ENCODE measurements at places on chromosomes 12 and 14.
A peak's percentile ranks its signal among the peaks of the same experiment; 100 is the strongest.

DNA sequence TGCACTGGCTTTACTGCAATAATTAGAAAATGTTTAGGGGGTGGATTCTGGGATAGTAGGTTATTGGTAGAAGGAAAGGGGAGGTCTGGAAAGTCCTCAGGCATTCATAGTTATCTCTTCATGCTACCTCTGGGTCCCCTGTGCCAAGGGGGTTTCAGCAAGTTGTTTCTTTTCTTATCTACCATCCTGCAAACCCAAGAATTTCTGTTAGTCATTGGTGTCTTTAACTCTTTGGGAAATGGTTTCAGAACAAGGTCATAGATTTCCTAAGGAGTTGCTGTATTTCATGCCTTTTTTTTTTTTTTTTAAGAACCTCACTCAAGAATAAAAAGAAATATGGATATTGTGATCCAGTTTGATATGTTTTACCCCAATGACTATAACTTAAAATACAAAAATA, 63.6 kb downstream of the SLC4A8 start:
- DNase-seq: no peak

DNA sequence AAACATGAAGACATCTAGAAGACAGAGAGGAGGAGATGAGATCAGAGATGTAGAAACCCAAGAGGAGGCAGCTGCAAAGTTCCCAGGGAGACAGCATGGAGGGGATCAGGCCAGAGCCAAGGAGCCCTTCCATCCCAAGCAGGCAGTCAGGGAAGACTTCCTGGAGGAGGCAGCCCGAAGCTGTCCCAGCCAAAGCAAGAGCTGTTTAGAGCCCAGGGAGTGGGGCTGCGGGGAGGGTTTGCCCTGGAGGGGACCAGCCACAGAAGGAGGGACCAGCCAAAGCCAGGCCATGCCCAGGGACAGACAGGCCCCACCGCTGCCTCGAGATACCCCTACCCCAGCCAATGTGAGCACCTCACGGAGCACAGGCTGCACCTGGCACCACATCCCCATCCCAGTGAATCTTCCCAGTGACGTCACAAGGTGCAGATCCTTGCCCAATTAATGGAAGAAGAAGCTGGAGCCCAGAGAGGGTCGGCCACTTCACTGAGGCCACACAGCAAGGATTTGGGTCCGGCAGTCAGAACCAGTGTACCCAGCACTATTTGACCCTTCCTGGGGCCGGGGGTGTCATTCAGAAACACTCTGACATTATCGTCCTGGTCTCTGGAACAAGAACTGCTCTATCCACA, 14.1 kb upstream of the DIO3 start:
- DNase-seq: no peak

- DNase-seq: no peak
Measured at GRCh38 chr12:16281157-16281556, 3.7 kb upstream of the SLC15A5 start.

- DNase-seq: no peak
Measured at GRCh38 chr12:48084066-48084465, 21.8 kb downstream of the SENP1 start.

DNA sequence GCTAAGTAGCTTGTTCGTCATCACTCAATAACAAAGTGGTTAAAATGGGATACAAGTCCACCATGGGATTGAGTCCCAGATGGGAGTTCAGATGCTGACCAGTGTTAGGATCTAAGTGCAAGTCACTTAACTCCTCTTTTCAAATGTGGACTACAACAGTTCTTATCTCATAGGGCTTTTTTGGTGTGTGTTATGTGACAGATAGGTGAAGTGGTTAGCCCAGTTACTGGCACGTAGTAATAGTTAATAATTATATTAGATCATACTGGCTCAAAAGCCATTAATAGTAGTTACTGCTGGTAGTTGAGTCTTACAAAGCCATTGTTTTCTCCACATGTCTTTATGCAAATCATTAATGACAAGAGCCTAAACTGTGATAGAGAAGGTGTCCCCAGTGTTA, 73.2 kb downstream of the RCOR1 start:
- no peak for DNase-seq

DNA sequence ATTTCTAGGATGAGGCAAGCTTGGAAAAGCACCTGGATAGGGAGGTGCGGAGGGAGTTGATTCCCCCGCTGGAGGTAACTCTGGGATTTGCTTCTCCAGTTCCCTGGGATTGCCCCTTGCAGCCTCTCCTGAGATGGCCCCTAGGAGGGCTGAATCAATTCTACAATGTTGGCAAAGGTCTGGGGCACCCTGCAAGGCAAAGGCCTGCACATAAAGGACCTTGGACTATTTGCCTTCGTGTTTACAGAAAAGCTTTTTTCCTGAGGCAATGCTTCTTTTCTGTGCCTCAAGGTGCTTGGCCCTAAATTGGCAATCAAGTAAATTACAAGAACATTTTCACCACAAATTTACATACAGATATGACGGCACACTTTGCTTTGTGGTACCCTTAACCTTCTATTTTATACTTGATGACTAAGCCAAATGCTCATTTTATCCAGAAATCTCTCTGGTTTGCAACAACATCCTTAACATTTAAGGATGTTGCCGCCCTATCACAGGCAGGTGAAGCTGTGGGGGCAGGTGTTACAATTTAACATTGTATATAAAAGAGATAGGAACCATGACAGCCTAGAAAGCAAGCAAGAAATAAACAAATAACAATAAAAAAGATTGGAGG, 40.3 kb downstream of the TIMELESS start:
- DNase-seq: no peak

DNA sequence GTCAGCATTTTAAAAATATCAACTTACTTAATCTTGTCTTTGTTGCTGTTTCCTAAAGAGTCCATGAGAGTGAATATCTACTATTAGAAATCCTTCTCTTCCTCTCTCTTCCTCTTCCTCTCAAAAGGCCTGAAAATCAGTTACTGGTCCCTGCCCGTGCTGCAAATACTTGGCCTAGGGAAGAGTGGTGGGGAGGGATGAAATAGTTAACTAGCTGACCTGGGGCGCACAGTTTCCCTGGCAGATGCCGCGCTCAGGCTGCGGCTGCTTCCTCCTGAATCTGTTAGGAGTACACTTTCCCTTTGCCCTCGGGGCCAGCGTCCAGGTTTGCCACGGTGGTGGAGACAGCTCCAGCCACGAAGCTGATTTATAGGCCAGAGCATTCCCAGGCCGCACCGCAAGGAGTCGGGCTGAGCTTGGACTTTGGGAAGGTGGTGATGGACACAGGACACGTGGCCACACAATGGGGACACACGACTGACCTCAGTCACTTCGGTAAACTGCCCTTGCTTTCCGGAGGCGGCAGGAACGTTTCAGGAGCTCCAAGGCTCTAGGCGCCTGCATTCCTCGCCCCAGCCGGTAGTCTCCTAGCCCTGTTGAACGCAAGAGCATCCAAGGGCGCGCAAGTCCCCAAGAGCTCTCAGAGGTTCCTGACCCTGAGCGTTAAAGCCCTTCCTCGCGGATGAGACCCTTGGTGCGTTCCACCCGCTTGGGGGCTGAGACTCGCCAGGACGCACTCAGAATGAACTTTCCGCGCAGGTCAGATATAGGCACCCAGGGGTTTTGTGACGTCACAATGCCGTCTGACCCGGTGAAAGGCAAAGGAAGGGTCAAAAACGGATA, 7.1 kb upstream of the ASCL1 start:
- no peak for DNase-seq

- DNase-seq: no peak
Measured at GRCh38 chr12:66768293-66768692, 89.4 kb upstream of the GRIP1 start.

DNA sequence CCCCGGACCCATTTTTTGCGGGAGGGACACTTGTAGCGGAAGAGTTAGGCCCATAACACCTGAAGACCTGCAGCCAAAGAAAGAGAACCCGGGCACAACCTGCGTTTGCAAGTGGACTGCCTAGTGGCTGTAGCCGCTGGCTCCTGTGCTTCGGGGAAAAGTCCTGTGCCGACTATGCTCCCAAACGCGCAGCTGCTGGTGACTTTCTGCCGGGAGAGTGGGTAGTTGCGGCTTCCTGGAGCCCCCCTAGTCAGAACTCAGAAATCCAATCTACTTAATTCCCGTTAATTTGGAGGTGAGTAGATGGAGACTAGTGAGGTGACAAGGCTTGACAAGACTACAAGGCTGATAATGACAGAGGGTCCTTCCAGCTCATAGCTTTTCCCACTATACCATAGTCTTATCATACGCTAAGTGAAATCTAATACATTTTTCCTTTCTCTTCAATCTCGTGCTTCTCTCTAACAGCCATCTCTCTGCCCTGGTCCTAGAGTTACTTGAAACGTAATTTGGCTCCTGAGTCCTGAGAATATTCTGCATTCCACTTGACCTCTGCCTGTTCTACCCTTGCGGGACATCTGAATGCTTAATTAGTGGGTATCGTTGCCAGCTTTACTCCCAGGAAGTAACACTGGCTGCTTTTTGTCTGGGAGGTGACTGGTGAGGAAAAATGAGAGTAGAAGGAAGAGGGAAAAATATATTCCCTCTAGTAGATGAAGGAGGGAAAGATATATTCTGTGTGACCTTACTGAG, 556 bp downstream of the MTHFD1 start:
- peak; percentile 5 for DNase-seq

- no peak for DNase-seq
Measured at GRCh38 chr14:59261334-59261733, 72.9 kb downstream of the DAAM1 start.

DNA sequence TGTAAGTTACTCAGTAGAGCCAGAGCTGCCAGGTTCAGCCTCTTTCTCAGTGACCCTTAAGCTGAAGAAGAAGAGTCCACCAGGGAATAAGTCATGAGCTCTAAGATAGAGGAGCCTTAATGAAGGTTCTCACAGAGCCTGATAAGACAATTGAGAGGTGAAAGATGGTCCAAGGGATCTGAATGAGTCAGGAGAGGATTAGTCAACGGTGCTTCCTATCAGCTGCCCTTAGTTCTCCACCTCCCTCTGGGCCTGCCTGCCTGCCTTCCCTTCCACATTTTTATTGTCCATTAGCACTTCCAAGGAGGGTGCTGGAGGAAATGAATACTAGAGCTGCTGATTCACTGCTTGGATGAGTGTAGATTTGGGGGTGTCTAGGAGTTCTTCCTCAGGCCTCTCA, 161.7 kb upstream of the RMST start:
- no peak for DNase-seq

DNA sequence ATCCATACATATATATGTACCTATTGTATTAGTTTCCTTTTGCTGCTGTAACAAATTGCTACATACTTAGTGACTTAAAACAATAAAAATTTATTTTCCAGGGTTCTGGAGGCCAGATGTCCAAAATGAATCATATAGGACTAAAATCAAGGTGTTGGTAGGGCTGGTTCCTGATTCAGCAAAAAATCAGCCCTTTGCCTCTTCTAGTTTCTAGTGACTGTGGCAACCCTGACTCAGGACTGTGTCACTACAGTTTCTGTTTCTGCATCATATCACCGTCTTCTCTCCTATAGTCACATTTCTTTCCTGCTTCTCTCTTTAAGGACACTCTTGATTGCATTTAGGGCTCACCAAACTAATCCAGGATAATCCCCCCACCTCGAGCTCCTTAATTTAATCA, 386.3 kb upstream of the TBX3 start:
- DNase-seq: no peak

GRCh38 chr12:108479364-108480070, 35.6 kb upstream of the FICD start:
- no peak for DNase-seq

DNA sequence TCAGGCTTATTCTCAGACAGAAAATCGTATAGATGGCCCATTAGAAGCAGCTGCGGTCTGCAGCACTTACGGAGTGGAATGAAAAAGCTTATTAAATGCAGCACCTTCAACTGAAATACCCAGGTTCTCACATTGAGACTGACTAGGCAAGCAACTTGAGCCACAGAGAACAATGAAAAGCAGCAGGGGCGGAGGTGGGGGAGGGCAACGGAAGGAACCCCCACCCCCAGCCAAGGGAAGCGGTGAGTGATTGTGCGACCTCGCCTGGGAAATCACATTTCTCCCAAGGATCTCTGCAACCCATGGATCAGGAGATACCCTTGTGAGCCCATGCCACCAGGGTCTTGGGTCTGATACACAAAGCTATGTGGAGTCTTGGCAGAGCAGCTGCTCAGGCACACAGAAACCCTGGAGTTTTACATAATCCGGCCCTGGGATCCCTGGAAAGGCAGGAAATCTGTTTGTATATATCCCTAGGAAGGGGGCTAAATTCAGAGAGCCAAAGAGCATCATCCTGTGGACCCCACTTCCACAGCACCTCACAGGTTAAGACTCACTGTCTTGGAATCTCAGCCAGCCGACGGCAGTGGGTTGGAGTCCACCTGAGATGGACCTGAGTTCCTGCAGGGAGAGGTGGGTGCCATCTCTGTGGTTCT, 38.1 kb downstream of the PZP start:
- DNase-seq: no peak

DNA sequence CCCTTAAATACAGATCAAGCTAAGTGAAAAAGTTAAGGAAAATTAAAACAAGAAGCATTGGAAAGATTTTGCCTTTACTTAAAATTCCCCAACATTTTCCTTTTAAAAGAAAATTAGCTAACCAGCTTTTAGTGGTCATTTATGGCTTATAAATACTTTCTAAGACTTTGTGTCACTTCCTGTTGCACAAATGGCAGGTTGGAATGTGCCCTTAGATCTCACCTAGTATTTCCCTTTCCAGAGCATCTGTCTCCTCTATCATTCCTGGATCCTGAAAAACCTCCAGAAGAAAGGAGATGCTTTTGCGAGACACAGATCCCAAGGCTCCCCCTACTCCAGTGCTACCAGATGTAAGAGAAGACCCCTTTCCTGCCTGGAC, 58.3 kb downstream of the ARF6 start:
- DNase-seq: no peak

DNA sequence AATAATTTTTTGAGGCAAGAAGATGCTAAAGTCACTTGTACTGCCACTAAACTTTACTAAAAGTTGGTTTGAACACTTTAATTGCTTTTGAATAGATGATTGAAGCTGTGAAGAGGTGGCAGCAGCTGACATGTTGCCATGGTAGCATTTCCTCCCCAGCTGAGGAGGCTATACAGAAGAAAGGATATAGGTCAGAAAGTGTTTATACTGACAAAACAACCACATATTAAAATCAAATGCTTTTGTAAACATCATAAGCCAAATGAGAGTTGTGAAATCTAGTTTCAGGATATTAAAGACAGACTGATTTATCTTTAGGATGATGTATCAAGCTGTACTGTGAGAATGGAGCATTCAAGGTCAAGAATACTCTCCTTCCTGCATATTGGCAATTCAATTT, 41.7 kb downstream of the TSPAN19 start:
- DNase-seq: no peak

DNA sequence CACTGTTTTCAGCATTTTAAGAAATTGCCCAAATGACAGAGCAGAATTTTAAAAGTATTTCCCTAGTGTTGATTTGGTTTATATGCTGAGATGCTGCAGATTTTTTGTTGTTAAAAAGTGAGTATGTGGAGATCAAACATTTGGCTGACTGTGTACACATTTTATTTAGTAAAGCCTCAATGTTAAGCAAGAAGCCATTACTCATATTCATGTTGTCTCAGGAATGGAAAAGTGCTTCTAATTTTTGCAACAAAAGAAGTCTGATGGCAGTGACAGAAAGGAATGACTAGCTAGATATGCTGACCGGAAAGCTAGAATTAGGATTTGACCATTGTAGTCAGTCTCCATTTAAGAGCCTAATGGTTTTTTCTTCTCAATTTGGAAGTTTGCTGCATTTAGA, 22.5 kb downstream of the SLC38A6 start:
- no peak for DNase-seq

GRCh38 chr12:43786899-43787693, 19.0 kb downstream of the TWF1 start:
- no peak for DNase-seq

- DNase-seq: no peak
Measured at GRCh38 chr12:402029-402389, 565 bp downstream of the CCDC77 start.

- no peak for DNase-seq
Measured at GRCh38 chr12:6072302-6072752, 52.1 kb downstream of the VWF start.

Data from urinary bladder (tissue), 4 donors.